ENCODE measurements at places on chromosomes 1 and 21.

- DNase-seq = no peak
These were observed 11.4 kb downstream of the DMRTB1 start for GRCh38 chr1:53470584-53470983.

GRCh38 chr21:17044696-17045095, 468.1 kb upstream of the CXADR start:
- no peak for DNase-seq

DNA sequence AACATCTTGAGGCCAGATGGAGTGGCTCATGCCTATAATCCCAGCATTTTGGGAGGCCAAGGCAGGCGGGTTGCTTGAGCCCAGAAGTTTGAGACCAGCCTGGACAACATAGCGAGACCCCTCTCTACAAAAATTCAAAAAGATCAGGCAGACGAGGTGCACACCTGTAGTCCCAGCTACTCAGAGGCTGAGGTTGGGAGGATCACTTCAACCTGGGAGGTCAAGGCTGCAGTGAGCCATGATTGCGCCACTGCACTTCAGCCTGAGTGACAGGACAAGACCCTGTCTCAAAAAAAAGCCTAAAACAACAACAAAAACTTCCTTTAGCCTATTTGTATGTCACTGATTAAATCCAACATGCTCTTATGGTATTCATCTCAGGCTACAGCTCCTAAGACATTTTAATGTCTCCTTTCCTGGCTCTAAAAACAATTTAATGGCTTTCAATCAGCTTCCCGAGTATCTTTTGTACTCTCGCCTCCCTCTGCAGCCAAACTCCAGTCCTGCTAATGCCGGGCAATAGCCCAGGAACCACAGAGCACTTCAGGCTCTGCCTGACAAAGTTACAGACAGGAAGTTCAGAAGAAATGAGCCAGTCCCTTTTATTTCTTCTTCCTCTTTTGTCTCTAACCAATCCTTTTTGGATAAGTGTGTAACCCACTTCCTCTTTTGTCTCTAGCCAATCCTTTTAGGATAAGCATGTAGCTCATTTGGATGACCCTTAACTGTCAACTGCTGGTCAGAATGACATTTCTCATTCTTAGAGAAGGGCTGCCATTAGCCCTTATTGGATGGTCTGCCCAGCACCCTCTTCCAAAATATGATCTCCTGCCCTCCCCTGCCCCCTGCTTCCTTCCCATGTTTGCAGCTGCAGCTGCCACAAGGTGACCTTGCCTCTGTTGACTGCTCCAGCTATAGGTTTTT, 6.6 kb upstream of the DOP1B start:
- DNase-seq = no peak

DNA sequence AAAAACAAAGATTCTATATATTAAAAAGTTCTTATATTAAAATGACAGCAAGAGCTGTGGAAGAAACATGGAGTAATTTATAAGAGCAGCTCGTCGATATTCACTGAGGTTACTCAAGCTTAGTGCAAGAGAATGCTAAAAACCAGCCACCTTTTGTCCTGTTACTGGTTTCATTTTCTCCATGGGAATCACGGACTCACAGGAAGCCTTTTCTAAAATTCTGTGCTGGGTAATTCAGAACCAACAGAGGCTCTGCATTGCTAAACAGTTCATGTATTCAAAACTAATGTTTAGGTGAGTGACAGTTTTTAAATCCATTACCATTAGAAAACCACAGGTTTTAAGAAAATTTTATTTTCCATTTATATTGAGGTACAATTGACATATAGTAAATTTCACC, 147.8 kb upstream of the MAP1LC3C start:
- no peak for DNase-seq

GRCh38 chr21:41294548-41295231, 21.9 kb upstream of the FAM3B start:
- DNase-seq = no peak

DNA sequence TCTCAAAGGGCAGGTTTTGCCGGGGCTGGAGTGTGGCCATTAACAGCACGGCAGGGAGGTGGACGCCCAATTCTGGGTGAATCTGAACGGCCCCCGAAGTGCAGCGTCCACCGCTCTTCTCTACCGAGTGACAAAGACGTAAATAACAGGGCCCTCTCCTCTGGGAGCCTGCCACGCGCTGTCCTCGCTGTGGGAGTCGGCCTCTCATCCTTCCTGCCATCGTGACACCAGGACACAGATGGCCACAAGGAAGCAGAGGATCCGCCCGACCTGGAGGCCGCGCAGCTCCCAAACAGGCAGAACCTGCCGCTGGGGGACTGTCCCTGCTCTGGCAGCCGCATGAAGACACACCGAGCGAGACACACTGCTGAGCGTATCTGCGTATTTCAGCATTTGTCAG, 12.1 kb upstream of the CDK11B start:
- no peak for DNase-seq

GRCh38 chr1:172246521-172247390, 173.7 kb upstream of the C1orf105 start:
- DNase-seq = no peak

DNA sequence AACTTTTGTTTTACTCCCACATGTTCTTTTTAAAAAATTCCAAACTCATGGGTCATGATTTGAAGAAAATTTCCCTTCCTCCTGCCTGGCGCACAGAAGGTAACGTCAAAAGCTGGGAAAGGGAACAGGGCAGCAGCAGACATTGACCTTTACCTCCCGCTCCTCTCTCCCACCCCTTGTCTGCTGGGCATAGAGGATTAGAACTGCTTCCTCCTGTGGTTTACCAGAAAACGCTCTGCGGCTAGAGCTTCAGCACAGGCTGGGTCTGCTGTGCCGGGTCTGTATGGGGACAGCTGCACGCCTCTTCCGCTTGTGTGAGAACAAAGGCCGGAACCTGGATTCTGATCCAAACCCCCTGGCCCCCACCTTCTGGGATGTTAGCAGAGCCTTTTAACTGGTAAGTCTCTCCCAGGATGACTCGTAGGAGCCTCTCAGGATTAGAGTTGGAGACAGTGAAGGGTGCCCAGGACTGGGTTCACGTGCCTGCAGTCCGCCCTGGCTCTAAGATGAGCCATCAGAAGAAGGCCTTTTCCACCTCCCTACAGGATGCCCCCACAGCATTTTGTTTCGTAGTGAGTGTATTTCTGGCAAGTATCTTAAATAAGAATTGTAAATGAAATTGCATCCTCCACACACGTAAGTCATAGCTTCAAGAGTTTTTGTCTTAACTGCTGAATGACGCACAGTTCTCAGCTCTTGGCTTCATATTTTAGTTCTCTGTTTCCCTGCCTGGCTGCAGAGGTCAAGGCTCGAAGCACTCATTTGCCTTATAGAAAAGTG, 5.2 kb downstream of the H6PD start:
- no peak for DNase-seq

GRCh38 chr1:100606438-100606837, 68.5 kb downstream of the GPR88 start:
- DNase-seq = no peak

- no peak for DNase-seq
These were observed 61.3 kb downstream of the RHBG start for GRCh38 chr1:156430303-156430702.

DNA sequence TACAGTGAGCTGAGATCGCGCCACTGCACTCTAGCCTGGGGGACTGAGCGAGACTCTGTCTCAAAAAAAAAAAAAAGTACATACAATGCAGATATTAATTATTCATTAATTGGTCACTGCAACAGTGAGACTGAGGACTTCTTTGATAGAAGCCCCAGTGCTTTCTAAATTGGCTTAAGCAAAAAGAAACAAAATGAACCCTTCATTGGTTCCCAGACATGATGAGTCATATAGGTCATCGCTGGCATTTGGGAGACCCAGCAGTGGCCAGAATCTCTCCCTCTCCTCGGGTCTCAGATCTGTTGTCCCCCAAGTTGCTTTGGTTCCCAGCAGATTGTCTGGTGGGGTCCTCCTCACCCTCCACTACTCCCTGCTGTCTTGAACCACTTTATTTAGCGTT, 144.9 kb downstream of the KAZN start:
- no peak for DNase-seq

- DNase-seq = no peak
These were observed 269.7 kb downstream of the LMO4 start for GRCh38 chr1:87598429-87598828.

GRCh38 chr1:163509114-163509513, 187.4 kb downstream of the NUF2 start:
- no peak for DNase-seq

GRCh38 chr1:11700601-11701467, 9.3 kb downstream of the DRAXIN start:
- no peak for DNase-seq

GRCh38 chr1:180598333-180598974, 33.4 kb upstream of the XPR1 start:
- no peak for DNase-seq

GRCh38 chr1:192580351-192580962, 4.9 kb downstream of the RGS1 start:
- DNase-seq = no peak

GRCh38 chr1:42931108-42931539, 27.5 kb downstream of the SLC2A1 start:
- DNase-seq = no peak

- no peak for DNase-seq
These were observed 36.1 kb upstream of the RUNX3 start for GRCh38 chr1:24966121-24966723.

- no peak for DNase-seq
These were observed 8.1 kb downstream of the IL6R start for GRCh38 chr1:154413177-154413783.

DNA sequence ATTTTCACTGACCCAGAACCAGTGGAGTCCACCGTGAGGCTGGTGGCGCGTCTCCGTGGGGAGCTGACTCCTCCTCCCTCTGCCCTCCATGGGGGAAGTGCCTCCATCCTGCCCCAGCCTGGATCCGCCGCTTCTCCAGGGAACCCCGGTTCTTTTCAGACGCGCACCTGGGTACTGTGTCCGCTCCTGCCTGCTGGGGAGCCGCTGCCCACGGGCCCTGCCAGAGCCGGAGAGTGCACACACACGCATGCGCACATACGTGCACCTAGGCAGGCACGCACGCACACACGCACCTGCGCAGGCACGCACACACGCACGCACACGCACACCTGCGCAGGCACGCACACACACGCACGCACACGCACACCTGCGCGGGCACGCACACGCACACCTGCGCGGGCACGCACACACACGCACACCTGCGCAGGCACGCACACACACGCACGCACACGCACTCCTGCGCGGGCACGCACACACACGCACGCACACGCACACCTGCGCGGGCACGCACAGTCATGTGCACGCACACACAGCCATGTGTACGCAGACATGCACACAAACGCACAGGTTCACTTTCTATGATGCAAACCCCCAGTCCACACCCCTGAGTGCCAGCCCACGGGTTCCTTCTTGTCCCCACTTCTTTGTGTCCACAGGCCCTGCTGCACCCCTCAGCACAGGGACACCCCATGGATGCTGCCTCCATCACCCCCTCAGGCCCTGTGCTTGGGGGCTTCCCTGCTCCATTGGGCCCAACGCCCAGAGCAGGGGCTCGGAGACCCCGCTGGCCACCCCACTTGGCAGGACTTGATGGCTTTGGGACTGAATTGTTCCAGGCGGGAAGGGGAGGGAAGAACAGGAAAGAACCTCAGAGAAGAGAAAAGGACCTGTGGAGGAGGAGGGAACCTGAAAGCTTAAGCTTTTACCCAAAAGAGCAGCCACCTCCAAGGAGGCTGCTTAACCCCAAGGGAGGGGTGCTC, 42.7 kb downstream of the MORN1 start:
- DNase-seq = no peak

- no peak for DNase-seq
These were observed 488.9 kb downstream of the PTPRU start for GRCh38 chr1:29725262-29725661.

DNA sequence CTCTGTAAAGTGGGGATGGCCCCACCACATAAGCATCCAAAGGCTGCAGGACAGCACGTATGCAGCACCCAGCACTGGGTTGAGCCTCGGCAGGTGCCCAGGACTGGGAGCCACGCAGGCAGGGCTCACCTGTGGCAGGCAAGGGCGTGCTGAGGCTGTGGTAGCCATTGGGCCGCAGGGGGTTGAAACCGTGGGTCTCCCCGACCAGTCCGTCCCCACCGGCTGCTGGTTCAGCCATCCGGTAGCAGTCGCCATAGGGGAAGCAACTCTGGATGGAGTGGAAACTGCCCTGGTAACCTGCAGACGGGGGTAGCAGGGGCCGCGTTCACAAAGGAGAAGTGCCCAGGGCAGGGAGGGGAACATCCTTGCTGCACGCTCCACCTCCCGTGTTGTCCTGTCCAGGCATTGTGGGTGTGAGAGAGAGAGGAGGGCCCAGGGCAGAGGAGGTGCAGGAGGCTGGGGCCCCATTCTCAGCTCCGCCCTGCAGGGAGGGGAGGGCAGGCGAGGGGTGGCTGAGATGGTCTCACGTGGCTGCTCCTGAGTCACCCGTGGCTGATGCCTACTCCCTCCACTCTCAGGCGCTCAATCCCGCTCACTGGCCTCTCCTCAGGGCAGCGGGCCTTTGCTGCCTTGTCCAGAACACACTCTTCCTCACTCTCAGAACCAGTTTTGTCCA, 49.9 kb downstream of the DMRTB1 start:
- DNase-seq = no peak

DNA sequence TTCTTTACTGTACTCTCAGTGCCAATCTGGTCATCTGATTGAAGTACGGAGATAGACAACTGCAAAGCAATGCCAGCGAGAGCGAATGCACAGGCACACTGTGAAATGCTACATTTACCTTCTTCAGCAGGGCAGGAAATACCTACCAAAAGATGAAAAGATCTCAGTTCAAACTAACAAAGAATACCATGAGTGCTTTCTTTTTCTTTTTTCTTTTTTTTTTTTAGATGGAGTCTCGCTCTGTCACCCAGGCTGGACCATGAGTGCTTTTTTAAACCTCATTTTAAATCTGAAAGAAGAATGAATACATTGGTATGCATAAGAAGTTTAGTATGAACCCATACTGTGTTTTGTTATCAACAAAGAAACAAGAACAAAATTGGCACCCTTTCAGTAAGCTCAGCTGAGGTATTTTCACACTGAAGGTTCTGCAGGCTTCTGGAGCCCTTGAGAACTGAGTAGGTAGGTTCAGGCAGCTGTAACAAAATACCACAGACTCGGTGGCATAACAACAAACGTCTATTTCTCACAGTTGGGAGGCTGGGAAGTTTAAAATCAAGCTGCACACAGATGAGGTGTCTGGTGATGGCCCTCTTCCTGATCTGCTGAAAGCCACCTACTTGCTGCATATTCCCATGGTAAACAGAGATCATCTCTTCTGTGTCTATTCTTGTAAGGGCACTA, 1.7 kb upstream of the CHI3L2 start:
- DNase-seq = no peak

- DNase-seq = no peak
These were observed 18.3 kb downstream of the CACNA1E start for GRCh38 chr1:181501612-181502011.

- DNase-seq = no peak
These were observed 11.7 kb downstream of the C1orf216 start for GRCh38 chr1:35706846-35707600.

DNA sequence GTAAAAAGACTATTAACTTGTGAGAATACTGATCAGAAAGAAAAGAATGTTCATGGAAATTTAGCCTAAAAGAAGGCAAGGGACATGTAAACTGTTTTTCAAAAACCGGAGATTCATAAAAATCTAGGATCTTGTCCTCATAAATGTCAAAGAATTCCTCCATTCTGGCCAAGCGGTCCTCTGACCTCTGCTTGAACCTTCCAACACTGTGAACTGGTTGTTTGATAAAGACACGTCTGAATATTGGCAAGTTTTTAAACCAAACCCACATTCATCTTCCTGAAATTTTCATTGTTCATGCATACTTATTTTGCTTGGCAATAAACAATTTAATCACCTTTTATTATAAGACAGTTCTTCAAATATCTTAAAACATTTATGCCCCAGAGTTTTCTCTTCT, 19.8 kb downstream of the ASPM start:
- DNase-seq = no peak
